Skeletal muscle tissue (tissue), 5 donors: ENCODE measurements at places on chromosomes 1 and 21. TPM values are rescaled to one million over a fixed set of nuclear protein-coding genes. Genes with fewer than 3 reads are reported as not detected.

The CFHR5 gene
- not detected for total RNA-seq

The TATDN3 gene
- total RNA-seq, result 9.9 TPM

The HES3 gene
- total RNA-seq, result not detected

The KISS1 gene
- total RNA-seq, result not detected

The CACNA1S gene
- total RNA-seq, result 43.3 TPM

The CLCNKB gene
- total RNA-seq, result not detected

The SERTAD4 gene
- total RNA-seq, result 1.6 TPM

The ARHGEF10L gene
- total RNA-seq, result 16.7 TPM

The CNST gene
- 15.1 TPM for total RNA-seq

The TRMT1L gene
- total RNA-seq, result 18.3 TPM

The LHX4 gene
- not detected for total RNA-seq

The KCTD3 gene
- total RNA-seq, result 37.6 TPM

The KIF2C gene
- total RNA-seq, result 4.7 TPM
